Stromal cell of bone marrow (primary cell): ENCODE measurements at places on chromosomes 6 and 20.

DNA sequence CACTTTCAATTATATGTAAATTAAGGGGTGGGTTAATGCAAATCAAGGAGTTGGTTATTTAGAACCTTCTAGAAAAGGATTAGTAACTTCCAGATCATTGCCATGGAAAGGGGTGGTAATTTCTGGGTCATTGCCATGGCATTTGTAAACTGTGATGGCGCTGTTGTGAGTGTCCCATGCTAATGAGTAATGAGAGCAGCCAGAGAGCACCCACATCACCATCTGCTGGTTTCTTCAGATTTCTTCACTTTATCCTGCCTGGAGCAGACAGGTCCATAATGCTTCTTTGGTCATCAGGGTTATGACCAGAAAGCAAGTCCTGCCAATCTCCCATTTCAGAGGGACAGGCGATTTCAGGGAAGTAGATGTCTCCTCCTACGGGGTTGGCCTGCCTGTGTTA lies 311.3 kb upstream of the CNR1 start:
- no peak for DNase-seq

DNA sequence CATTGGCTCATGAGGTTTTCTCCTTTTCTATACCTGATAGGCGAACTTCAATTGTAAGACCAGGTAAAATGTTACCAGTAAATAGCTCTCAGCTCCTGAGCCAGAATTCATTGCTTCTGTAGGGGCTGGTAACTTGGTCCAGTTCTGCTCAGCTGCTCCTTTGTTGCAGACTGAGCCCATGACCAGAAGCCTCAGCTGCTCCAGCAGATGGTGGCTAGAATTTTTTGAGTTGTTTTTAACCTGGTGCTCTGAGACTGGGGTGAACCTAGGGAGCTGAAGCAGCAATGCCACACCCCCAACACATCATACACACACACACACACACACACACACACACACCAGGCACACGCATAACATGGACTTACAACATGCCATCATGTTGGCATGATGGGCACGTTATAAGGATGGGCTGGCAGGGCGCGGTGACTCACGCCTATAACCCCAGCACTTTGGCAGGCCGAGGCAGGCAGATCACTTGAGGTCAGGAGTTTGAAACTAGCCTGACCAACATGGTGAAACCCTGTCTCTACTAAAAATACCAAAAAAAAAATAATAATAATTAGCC lies 103.1 kb downstream of the QRSL1 start:
- DNase-seq: no peak

- no peak for DNase-seq
Observed at GRCh38 chr20:48766205-48766604, 61.6 kb downstream of the PREX1 start.

DNA sequence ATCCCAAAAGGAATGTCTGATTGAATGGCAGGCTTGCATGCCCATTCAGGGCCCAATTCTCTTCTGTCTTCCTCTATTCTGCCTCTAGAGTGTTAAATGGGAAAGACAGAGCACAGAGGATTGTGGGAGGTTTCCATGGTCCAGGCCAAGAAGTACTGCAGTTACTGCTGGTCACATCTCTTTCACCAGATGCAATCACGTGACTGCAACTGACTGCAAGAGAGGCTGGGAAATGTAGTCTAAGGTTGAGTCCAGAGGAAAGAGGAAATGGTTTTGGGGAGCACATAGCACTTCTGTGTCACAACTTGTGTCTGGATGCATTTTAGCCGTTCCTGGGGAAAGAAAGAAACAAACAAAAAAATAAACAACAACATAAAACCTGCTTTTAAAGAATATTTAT lies 336.4 kb upstream of the BTBD3 start:
- no peak for DNase-seq

GRCh38 chr6:149960488-149960887 lies 3.3 kb upstream of the ULBP1 start:
- DNase-seq: no peak

DNA sequence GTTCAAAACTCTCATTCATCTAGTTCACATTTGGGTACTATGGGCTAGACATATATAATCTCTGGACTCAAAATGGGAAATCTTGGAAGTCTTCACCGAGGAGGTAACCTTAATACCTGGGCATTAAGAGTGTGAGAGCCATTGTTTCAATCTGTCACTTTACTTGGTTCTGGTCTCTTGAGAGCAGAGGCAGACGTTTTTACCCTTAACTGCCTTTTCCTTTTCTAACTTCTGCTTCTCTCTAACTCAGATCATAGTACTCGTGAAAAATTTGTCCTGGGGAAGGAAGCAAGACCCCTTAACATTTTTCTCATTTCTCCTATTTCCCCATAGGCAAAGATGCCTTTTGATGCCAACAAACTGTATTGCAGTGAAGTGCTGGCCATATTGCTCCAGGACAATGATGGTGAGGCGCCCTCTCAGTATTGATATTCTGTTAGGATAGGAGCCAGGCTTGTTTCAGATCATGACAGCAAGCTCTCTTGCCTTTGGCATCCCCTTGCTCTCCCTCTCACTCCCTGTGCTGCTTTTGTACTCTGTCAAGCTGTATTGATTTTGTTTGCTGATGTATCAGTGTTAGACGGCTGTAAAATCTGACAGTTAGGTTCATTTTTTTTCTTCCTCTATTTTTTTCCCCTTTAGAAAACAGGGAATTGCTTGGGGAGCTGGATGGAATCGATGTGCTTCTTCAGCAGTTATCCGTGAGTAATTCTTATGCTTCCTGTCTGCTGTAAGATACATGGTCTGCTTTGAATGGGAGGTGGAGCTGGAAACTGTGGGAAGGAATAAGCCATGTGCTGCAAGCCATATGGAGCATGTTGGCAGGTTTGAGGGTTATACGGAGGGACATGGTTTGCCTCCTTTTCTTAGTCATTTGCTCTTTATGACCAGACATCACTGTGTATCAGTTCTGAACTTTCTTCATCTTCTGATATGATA lies 83.5 kb downstream of the CTNNBL1 start:
- DNase-seq: no peak

DNA sequence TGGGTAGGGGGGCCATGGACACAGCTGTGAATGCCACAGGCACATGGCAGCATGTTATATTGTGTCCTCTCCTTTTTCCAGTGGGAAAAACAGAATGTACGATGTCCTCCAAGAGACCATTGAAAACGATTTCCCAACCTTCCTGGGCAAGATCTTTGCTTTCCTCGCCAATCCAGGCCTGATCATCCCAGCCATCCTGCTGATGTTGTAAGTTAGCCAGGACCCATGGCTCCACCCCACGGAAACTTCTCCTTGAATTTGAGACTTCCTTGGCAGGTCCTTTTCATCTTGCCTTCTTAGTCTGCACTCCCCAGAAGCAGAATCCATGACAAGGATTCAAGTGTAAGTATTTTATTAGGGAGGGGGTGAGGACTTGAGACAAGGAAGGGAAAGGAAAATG lies 28.2 kb upstream of the NOP56 start:
- no peak for DNase-seq

DNA sequence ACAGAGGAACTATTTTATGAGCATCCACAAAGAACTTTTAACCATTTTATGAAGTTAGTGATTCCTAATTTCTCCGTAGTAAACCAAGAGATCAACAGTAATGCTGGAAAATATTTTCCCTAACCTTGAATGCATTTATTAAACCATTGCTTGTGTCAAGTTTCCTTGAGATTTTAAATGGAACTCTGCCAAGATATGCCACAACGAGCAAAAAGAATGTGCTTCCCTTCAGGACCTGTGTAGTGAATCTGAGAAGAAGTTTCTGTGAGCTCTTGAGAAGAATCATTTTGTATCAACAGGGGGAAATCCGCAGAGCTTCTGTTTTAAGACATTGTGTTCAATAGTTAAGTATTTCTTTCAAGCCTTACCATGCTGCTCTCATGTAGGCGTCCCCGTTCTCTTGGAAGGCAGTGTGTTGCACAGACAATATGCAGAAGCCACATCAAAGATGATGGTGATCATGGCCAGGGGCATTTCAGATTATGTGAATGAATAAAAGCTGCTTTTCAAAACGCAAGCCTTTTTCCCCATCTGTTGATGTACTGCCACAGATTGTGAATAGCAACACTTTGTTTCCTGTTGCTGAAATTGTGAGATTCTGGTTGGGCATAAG lies 439.8 kb downstream of the BMP2 start:
- no peak for DNase-seq

- peak; percentile 3 for DNase-seq
Observed at GRCh38 chr20:3461211-3461771, 9.5 kb upstream of the ATRN start.

GRCh38 chr6:20377623-20378265 lies 23.9 kb upstream of the E2F3 start:
- DNase-seq: no peak

DNA sequence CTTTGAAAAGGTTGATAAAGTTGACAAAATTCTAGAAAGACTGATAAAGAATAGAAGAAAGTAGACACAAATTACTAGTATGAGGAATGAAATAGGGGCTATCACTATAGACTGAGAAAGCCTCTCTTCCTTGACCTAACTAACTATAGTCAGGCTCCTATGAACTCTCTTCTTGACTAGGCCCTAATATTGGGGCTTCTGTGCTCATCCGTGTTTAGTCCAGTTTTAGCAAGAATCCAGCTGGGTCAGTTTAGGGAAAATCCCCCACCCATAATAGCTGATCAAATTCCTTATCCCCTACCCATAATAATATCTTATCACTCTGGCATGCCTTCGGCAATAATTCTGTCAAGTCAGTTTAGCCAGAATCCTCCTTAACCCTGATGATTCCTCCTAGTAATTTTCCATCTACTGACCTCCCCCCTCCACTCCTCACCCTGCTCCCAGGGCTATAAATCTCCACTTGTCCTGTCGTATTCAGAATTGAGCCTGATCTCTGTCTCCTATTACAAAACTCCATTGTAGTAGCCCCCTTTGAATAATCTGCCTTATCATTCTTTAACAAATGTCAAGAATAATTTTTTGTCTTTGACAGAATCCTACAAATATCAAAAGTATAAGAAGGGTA lies 138.1 kb downstream of the TFAP2A start:
- no peak for DNase-seq

DNA sequence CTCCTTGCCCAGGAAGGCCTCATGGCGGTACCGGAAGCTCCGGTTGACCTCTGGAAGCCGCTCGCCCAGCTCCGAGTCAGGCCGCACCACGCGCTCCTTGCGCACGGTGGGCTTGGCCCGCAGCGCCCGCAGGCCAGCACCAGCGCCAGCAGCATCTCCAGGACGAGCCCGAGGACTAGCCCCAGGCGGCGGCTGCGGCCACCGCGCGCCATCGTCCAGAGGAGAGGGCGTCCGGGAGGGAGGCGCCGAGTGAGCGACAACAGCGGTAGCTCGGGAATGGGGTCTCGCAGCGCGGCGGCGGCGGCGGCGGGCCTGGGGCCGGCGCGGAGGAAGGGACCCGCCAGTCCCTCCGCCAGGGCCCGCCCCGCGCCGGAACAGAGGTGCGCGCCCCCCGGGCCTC lies 27.6 kb upstream of the CGA start:
- DNase-seq: no peak

GRCh38 chr20:38143646-38144554 lies 21.2 kb downstream of the TGM2 start:
- DNase-seq: peak; percentile 82

GRCh38 chr6:5729080-5729434 lies 277.7 kb downstream of the NRN1 start:
- no peak for DNase-seq

DNA sequence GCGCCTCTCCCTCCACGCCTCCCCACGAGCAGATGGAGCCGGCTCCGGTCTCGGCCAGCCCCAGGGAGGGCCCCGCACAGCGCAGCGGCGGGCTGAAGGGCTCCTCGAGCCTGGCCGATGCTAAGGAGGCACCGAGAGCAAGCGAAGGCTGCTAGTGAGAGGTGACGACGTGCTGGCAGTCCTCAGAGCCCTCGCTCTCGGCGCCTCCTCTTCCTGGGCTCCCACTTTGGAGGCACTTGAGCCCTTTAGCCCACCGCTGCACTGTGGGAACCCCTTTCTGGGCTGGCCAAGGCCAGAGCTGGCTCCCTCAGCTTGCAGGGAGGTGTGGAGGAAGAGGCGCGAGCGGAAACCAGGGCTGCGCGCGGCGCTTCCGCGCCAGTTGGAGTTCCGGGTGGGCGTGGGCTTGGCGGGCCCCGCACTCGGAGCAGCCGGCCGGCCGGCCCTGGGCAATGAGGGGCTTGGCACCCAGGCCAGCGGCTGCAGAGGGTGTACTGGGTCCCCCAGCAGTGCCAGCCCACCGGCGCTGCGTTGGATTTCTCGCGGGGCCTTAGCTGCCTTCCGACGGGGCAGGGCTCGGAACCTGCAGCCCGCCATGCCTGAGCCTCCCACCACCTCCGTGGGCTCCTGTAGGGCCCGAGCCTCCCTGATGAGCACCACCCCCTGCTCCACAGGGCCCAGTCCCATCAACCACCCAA lies 2.5 kb upstream of the TMEM14C start:
- DNase-seq: no peak

- no peak for DNase-seq
Observed at GRCh38 chr20:9243986-9244385, 175.1 kb downstream of the PLCB4 start.

DNA sequence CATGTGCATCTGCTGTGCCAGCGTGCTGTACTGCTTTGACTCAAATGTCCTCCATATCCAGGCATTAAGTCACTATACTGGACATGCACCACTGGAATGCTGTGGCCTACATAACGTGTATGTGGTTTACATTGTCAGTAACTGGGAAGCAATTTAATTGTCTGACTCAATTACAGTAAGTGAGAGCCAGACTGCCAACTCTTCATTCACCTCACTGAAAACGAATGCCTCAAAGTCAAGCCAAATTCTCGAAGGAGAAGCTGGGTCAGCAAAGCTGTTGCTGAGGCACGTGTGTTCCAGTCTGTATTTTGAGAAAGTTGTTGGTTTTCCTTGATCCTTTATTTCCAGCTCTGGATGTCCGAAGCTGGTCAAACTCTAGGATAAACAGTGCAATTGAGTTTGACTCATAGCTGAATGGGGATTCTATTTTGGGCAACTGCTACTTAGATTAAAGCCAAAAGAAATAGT lies 534.3 kb downstream of the COL12A1 start:
- peak; percentile 99 for DNase-seq

DNA sequence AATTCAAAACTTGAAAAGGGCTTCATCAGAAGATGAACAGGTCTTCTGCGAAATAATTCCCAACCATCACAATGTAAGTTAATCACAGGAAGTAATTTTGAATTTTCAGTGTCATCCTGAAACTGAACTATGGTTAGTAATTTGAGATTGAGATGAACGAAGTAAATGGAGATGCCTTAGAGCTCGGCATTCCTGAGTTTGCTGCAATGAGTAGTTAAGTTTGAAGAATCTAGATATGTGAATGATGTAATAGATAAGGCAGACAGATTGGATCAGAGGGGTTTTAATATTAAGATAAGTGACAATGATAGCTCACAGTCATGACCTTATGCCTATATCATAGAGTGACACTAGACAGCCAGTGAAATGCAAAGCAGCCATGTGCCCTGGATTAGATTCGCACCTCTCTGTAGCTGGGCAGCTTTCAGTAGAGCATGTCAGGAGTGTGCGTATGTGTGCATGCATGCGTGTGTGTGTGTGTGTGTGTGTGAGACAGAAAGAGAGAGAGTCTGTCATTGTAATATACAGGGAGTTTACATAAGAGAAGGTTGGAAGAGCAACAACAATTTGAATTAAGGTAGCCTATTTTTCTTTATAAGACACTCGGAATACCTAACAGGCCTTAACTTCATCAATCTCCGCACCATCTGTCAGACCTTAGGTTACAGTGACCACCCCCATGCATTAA lies 233.0 kb downstream of the GMPR start:
- DNase-seq: no peak

- peak; percentile 45 for DNase-seq
Observed at GRCh38 chr20:34472246-34472925, 43.8 kb upstream of the DYNLRB1 start.

GRCh38 chr6:169271158-169271876 lies 17.7 kb upstream of the THBS2 start:
- no peak for DNase-seq
